ENCODE measurements at places on chromosomes 7 and 10.
A peak's percentile ranks its signal among the peaks of the same experiment; 100 is the strongest.

GRCh38 chr10:119805702-119806230, 66.9 kb downstream of the MCMBP start:
- DNase-seq, result no peak

GRCh38 chr7:48380921-48381320, 209.7 kb downstream of the ABCA13 start:
- no peak for DNase-seq

DNA sequence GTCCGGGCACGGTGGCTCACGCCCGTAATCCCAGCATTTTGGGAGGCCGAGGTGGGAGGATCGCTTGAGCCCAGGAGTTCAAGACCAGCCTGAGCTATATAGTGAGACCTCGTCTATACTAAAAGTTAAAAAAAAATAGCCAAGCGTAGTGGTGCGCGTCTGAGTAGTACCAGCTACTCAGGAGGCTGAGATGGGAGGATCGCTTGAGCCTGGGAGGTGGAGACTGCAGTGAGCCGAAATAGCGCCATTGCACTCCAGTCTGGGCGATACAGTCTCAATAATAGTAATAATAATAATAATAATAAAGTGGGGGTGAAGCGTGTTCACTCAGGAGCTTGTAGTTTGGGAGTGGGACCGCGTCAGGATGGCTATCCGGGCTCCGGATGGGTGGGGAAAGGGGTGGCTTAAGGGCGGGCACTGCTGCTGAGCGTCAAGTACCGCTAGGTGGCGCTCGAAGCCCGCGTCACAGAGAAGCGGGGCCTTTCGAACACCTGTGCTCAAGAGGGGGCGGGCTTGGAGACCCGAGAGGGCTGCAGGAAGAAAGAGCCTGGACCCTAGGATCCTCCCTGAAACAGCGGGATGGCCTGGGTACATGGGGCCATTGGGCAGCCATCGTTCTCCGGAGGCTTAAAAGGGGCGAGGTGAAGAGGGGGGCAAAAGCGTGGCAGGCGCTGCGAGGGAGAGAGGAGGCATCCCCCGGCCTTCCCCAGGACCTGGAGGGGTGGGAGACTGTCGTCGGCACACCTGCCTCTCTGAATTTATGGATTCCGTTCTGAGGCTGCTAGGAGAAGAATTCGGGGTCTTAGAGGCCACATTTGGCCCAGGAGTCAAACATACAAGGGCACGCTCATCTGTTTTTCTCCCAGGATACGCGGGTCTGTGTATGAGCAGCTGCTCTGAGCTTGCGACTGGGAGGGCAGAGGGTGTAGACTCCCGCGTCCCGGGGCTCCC, 14.5 kb downstream of the LBX1 start:
- peak; percentile 77 for DNase-seq

GRCh38 chr10:10332786-10333185, 684.9 kb upstream of the CELF2 start:
- no peak for DNase-seq

GRCh38 chr10:113557903-113558321, 5.1 kb downstream of the HABP2 start:
- DNase-seq, result no peak

DNA sequence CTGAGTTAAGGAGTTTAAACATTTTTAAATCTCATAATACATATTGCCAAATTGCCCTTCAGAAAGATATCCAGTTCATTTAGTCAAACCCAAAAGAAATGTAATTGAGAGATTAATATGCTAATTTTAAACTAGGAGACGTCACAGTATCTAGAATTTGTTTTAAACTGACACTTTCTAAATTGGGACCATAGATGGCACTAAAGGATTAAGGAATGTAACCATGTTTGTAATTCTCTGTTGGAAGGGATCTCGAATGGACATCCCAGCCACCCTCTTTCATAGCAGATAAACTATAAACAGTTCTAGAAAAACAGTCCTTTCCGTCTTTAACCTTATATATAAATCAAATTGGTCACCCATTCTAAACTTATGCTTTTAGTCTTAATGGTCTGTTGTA, 30.0 kb upstream of the SAMD9L start:
- DNase-seq, result peak; percentile 19

All from CD4-positive, alpha-beta T cell treated with Interleukin-10 for 1 hour (primary cell).